Activated T-cell treated with anti-CD3 and anti-CD28 coated beads, Interleukin-2, amount 50 U/mL, for 48 hours (primary cell): ENCODE measurements at places on chromosomes 5 and 9.

DNA sequence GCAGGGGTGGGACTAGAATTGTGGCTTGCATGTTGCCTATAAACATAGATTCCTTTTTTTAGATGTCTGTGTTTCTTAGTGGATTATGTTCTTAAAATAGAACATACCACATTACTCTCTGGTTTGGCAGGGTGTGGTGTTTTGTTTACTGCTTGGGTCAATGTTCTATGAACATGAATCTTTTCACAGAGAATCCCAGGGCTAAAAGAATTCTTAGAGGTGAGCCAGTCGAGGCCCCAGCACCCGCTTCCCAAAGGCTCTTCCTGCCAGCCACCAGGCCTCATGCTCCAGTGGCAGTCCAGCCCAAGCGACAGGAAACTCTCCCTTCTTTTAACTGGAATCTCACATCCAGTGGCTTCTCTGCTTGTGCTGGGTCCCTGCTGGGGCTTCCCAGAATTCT lies 126.6 kb downstream of the C9orf152 start:
- no peak for DNase-seq

- DNase-seq, result no peak
Measured at GRCh38 chr5:141800617-141801016, 77.6 kb downstream of the PCDH1 start.

DNA sequence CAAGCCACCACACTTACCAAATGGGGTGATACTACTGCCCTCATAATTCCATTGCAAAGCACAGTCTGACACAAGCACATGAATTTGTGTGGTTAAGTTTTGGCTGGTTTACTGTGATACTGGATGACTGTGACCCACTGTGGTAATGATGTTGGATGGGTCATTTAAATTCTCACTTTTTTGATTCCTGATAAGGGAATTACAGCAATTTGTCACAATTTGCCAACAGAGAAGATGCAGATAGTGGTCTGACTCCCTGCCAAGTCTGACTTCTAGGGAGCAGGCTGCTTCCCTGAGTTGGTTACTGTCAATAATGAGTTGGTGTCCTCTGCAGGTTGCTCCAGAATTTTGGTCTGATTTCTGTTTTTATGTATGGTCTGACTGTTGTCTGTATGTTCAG lies 731.9 kb downstream of the MTRR start:
- no peak for DNase-seq

- no peak for DNase-seq
Measured at GRCh38 chr5:9667906-9668305, 37.8 kb upstream of the TAS2R1 start.

- no peak for DNase-seq
Measured at GRCh38 chr5:150619359-150620230, 20.9 kb upstream of the SYNPO start.
